ENCODE measurements at places on chromosomes 12 and 14. TPM values are rescaled to one million over a fixed set of nuclear protein-coding genes. Genes with fewer than 3 reads are reported as not detected.

ASB2 gene
- total RNA-seq: 0.78 TPM

CABP1 gene
- total RNA-seq: not detected

PRPF40B gene
- 4.0 TPM for total RNA-seq

ADAMTS20 gene
- total RNA-seq: not detected

ARHGEF25 gene
- 11.5 TPM for total RNA-seq

SAMD15 gene
- 0.84 TPM for total RNA-seq

E2F7 gene
- 19.1 TPM for total RNA-seq

KRT72 gene
- not detected for total RNA-seq

LBHD2 gene
- not detected for total RNA-seq

BATF gene
- 3.9 TPM for total RNA-seq

AICDA gene
- total RNA-seq: not detected

PPP4R4 gene
- total RNA-seq: 0.36 TPM

TMEM119 gene
- 232 TPM for total RNA-seq

LUM gene
- 102 TPM for total RNA-seq

PROX2 gene
- total RNA-seq: not detected

PIK3C2G gene
- not detected for total RNA-seq

ZNF839 gene
- total RNA-seq: 2.3 TPM

OVCH1 gene
- not detected for total RNA-seq

SLC6A12 gene
- total RNA-seq: not detected

COL2A1 gene
- not detected for total RNA-seq

RND1 gene
- total RNA-seq: not detected

ESRRB gene
- not detected for total RNA-seq

C12orf60 gene
- 1.8 TPM for total RNA-seq

SLC39A2 gene
- total RNA-seq: not detected

CLEC6A gene
- total RNA-seq: not detected

DHH gene
- not detected for total RNA-seq

SIX6 gene
- total RNA-seq: not detected

COQ5 gene
- total RNA-seq: 34.1 TPM

LRRK2 gene
- total RNA-seq: 2.3 TPM

VRK1 gene
- 72.2 TPM for total RNA-seq

GPRC5D gene
- total RNA-seq: not detected

PPFIBP1 gene
- 58.0 TPM for total RNA-seq

KCNJ8 gene
- not detected for total RNA-seq

MANSC4 gene
- not detected for total RNA-seq

SLC8A3 gene
- total RNA-seq: 4.0 TPM

GTF2H3 gene
- total RNA-seq: 73.3 TPM

KCNK10 gene
- not detected for total RNA-seq

TOMM20L gene
- not detected for total RNA-seq

CIT gene
- 36.0 TPM for total RNA-seq

ATN1 gene
- total RNA-seq: 3.8 TPM

LRRC43 gene
- 0.59 TPM for total RNA-seq

MYO1H gene
- not detected for total RNA-seq

WNT1 gene
- not detected for total RNA-seq

CD163 gene
- total RNA-seq: not detected

NRXN3 gene
- 0.24 TPM for total RNA-seq

CTSG gene
- not detected for total RNA-seq

GPR137C gene
- 0.49 TPM for total RNA-seq

NKX2-1 gene
- not detected for total RNA-seq

RPL10L gene
- not detected for total RNA-seq

PFKM gene
- total RNA-seq: 56.4 TPM

RNASE7 gene
- not detected for total RNA-seq

MSI1 gene
- total RNA-seq: not detected

ABCD2 gene
- total RNA-seq: 0.10 TPM

HCAR2 gene
- total RNA-seq: not detected

GLS2 gene
- total RNA-seq: 0.20 TPM

MMP14 gene
- 718 TPM for total RNA-seq

PTHLH gene
- 0.88 TPM for total RNA-seq

SOAT2 gene
- not detected for total RNA-seq

Measured in RPMI7951 (cell line).